CD4-positive, alpha-beta T cell treated with Interferon gamma for 1 hour (primary cell): ENCODE measurements at places on chromosomes 13 and 19.

DNA sequence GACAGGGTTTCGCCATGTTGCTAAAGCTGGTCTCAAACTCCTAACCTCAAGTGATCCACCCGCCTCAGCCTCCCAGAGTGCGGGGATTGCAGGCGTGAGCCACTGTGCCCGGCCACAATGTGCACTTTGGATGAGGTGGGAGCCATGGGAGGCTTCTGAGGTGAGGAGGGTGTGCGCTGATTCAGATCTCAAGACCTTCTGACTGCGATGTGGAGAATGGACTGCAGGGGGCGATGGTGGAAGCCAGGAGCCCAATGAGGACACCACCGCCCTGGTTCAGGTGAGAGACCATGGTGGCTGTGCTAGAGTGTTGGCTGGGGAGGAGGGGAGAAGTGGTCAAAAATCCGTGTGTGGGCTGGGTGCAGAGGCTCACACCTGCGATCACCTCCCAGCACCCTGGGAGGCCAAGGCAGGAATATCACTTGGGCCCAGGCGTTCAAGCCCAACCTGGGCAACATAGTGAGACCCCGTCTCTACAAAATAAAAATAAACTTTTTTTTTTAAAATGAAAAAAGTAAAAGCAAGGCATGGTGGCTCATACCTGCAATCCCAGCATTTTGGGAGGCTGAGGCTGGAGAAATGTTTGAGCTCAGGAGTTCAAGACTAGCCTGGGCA is 5.6 kb downstream of the INAFM1 start:
- DNase-seq, result peak; percentile 41

DNA sequence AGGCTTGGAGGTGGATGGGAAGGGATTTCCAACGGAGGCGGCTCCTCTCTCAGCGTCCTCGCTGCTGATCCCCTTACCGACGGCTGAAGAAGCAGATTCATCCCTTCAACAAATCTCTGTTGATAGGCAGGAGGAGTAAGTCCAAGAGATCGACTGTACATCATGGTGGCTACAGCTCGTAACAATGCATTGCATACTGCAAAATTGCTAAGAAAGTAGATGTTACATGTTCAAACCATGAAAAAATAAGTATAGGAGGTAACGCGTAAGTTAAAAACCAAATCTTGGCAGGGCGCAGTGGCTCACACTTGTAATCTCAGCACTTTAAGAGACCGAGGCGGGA is 468 bp upstream of the SLC39A3 start:
- no peak for DNase-seq

DNA sequence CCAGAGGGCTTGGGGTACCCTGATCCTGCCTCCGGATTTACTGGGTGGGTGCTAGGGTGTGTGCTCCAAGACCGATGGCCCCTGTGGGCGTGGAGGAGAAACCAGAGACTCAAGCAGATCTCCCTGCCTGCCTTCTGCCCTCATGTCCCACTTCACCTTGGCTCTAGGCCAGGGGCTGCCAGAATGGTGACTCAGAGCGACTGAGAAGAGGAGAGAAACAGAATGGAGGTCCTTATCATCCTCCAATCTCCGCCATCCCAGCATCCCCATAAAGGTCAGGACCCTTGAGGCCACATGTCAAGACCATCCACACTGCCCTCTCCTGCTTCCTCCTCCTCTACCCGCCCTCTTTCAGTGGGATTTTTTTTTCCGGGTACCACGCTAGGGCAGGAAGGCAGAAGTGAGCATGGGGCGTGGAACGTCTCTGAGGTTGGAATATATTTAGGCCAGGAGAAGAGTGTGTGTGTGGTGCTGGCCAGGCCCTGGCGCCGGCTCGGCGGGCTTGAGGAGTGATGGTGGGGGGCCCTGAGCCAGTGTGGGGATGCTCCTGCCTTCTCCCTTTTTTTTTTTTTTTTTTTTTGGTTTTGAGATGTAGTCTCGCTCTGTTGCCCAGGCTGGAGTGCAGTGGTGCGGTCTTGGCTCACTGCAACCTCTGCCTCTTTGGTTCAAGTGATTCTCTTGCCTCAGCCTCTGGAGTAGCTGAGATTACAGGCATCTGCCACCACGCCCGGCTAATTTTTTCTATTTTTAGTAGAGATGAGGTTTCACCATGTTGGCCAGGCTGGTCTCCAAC is 22.3 kb downstream of the IER2 start:
- peak; percentile 64 for DNase-seq

- no peak for DNase-seq
These were observed 17.3 kb upstream of the FCGBP start for GRCh38 chr19:39951686-39952085.

GRCh38 chr19:1253514-1254080 is 5.2 kb downstream of the MIDN start:
- DNase-seq, result no peak

DNA sequence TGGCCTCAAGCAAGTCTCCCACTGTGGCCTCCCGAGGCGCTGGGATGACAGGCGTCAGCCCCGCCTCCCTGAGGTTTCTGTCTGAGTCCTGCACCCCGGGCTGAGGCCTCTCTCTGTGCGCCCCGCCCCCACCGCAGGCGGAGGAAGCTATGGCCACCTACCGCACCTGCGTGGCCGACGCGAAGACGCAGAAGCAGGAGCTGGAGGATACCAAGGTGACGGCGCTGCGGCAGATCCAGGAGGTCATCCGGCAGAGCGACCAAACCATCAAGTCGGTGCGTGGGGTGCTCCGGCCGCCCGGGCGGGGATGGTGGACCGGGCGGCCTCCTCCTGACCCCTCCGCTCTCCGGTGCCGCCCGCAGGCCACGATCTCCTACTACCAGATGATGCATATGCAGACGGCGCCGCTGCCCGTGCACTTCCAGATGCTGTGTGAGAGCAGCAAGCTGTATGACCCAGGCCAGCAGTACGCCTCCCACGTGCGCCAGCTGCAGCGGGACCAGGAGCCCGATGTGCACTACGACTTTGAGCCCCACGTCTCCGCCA is 12.7 kb downstream of the ARHGAP45 start:
- peak; percentile 53 for DNase-seq

- DNase-seq, result no peak
These were observed 12.6 kb downstream of the CD37 start for GRCh38 chr19:49347835-49348234.

DNA sequence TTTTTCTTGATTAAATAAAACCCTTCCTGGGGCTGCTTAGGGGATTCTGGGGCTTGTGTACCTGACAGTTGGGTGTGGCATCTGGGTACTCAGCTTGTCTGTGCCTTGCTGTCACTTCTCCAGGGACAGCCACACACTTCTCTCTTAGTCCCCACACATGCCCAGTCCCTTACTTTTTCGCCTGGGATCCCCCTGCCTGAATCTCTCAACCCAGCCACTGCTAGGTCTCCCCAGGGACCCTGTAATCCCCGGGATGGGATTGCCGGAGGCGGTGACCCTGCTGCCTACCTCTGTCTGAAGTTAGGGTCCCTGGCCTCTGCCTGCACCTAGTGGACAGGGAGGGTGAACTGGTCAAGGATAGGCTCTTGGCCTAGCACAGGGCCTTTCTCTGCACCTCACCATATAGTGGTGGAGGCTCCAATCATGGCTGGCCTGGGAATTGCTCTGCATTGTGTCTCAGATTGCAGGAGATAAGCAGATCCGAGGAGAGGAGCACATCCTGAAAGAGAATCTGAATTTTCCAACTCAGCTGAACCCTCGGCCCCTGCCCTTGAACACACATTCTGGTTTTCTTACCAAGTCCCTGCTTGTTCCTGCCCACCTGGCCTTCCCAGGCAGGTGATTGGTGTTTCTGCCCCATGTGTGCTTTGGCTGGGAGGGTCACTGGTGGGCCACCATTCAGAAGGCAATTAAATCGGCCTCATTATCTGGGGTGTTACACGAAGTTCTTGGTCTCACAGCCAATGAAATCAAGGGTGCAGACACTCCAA is 8.7 kb upstream of the ZNF492 start:
- DNase-seq, result no peak

GRCh38 chr13:97110936-97111335 is 111.2 kb upstream of the MBNL2 start:
- no peak for DNase-seq

GRCh38 chr13:95241321-95241720 is 59.9 kb downstream of the ABCC4 start:
- DNase-seq, result no peak

DNA sequence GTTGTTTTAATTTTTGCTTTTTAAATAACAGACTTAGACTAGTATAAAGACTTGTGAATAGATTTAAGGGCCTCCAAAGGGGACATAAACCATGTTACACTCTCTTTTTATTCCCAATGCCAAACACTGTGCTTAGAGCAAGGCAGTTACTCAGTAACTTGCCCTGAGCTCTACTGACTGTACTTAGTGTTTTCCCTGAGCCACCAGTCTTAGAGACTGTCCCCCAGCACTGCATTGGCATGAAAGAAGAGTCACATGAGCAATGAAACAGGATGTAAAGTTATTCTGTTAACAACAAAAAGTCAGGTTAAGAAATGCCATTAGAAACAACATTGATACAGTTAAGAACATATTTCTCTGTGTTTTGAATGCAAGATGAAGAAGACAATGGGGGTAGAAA is 187.9 kb downstream of the TBC1D4 start:
- no peak for DNase-seq
